Effector CD4-positive, alpha-beta T cell (primary cell): ENCODE measurements at places on chromosomes 6 and 20.

DNA sequence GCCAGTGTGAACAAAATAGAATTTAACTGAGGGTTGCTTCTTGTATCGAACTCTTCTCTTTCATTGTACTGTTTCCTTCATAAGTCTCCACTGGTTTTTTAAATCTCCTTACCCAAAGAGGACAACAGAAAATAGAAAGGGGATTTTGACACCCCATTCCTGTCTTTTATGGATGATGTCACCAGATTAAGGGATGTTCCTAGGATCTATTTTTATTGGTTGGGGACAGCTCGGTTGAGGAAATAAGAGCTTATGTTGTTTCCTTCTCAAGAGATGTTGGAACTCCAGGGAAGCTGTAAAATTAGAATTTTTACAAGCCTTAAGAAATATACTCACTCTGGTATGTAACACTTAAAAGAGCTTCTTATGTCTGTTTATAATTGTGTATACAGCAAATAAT, 171.5 kb downstream of the PHF3 start:
- no peak for DNase-seq

DNA sequence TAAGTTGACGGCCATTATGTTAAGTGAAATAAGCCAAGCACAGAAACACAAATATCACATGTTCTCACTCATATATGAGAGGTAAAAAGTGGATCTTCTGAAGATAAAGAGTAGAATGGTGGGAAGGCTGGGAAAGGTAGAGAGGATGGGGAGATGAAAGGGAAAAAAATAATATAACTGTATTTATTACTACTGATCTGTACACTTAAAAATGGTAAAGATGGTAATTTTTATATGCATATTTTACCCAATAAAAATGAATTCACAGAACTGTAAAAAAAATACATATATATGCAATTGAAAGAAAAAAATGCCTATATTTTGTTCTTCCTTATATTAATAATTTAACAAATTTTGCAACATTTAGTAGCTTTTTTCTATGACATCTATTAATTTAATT, 694.4 kb upstream of the MARCKS start:
- no peak for DNase-seq

GRCh38 chr6:33289784-33290315, 449 bp downstream of the PFDN6 start:
- DNase-seq: no peak

- DNase-seq: no peak
Measured at GRCh38 chr6:95848717-95849116, 167.1 kb upstream of the FUT9 start.

- no peak for DNase-seq
Measured at GRCh38 chr6:92763274-92763584, 656.1 kb downstream of the EPHA7 start.

GRCh38 chr20:9160331-9160730, 91.4 kb downstream of the PLCB4 start:
- no peak for DNase-seq

DNA sequence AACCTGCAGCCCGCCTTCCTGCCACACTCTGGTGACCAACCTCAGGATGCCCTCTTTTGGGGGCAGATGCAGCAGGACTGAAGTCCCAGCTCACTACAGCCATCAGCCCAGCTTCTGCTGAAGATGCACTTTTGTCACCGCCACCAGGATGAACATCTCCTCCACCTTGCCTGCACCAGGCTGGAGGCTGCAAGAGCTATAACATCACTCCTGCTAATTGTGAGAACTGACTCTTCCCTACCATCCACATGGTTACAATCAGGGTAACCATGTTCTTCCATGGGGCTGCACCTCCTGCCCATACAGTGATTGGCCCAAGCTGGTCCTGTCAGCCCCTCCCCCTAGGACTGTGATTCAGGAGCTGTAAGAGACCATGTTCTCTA, 2.0 kb upstream of the ACTL10 start:
- DNase-seq: no peak

DNA sequence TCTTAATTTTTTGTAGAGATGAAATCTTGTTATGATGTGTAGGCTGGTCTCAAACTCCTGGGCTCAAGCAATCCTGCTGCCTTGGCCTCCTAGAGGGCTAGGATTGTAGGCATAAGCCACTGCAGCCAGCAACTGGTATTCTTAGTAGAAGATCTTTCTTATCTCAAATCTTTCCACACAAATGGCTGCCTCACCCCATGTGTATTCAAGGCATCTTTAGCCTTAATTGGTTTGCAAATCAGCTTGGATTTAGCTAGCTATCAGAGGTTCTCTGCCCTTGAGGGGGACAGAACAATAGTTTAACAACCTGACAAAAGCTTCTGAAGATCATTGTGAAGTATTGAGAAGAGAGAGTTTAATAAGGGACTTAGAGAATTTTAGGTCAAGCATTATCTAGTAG, 17.9 kb upstream of the ABRACL start:
- DNase-seq: no peak

DNA sequence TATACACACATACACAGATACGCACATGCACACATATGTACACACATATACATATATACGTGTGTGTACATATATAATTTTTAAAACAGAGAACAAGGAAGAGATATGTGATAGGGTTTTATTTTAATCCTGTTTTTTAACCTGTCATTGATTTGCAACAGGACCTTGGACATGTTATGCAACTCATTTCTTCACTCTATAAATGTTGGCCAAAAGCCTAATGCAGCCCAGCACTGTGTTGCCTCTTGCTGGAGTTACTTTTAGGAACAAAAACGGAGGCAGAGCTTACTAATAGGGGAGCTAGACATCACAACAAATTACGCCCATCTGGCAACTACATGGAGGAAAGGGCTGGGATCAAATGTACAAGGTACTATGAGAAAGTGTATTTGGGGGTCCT, 179.9 kb upstream of the TAB2 start:
- no peak for DNase-seq

DNA sequence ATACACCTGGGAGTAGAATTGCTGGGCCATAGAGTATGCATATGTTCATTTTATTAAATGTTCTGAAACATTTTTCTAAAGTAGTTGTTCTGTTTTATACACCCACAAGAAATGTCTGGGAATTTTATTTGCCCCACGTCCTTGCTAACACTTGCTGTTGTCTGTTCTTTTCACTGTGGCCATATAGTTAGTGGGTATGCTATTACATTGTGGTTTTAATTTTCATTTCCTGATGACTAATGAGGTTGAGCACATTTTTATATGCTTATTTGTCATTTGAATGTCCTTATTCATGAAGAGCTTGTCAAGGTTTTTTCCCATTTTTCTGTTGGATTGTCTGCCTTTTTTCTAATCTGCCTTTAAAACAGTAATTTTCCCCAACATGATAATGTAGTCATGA, 41.5 kb upstream of the TGM3 start:
- no peak for DNase-seq

DNA sequence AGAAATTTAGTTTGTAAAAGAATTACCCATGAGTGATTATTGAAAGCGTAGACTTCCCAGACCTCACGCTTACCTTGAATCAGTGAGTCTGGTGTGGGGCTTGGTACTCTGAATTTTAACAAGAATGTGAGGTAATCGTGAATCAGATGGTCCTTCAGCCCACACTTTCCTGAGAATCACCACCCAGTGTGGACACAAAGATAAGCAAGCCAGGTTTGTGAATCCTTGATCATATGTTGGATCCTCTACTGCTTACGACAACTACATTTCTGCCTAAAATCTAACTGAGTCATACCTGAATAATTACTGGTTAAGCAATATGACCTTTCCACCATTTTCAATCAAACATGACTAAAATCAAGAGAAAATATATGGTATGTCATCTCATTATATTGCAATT, 589.3 kb downstream of the TFAP2A start:
- no peak for DNase-seq

DNA sequence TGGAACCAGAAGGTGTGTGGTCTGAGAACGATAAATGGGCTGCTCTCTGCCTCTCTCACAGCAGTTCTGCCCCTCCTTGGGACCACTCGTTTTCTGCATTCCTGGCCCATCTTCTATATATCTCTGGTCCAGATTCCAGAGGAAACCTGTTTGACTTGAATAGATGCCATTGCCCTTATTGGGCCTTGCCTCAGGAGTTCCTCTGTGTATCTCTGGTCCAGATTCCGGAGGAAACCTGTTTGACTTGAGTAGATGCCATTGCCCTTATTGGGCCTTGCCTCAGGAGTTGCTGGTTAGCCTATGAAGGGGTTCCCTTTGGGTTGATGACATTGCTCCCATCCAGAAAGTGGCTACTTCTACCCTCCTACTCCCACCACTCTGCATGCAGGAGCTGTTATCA, 189.4 kb downstream of the SLC16A10 start:
- DNase-seq: no peak

DNA sequence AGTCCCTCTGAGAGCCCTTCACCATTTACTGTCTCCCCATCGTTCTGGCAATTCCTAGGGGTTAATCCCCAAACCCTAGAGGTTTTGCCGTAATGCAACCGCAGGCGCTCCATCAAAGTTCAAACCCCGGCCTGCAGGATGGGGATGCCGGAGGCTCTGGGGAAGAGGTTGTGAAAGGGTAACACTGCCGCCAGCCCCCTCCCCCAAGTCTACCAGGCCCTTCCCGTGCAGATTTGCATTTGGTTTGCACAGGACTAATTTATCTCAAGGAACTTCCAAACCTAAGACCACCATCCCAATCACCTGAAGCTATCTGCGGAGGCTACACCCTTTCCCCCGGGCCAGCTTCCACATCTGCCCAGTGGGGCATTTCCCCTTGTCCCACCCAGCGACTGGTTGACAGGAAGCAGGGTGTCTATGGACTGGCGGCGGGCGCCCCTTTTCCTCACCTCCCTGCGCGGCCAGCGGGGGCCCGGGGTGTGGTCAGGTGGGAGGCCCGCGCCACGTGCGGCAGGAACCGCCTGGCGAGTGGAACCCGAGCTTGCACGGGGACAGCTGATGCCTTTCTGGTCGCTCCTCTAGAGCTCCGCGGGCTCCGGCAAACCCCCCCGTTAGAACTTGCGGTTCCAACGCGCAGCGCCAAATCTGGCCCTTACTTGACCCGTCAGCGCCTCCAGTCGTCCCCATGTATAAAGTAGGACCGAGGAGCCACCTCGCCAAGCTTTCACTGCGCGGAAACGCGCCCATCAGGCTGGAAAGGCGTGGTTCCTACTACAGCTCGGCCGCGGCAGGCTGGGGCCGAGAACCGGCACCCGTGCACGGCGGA, 9.4 kb upstream of the SLC4A11 start:
- no peak for DNase-seq

DNA sequence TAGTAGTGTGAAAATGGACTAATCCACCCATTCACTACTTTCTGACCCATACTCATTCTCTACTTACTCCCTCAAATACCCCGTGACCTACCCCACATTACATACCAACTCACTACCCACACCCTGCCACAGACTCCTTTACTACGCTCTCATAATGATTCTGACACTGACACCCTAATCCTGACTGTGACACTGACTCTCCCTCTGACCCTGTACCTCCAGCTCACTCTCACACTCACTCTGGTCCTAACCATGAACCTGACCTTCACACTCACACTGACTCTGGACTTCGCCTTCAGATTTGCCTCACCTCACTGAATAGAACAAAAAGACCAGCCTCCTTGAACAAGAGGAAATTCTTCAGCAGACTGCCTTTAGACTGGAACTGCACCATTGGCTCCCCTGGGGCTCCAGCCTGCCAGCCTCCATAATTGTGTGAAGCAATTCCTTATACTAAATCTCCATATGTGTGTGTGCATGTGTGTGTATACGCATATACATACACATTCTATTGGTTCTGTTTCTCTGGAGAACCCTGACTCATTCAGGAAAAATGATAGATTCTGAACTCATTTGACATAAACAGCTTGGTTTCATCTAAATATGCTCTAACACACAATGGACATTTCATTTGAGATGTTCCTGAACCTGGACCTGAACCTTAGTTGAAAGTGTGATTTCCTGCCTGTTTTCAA, 10.5 kb upstream of the ZNF343 start:
- no peak for DNase-seq

GRCh38 chr20:54980103-54980960, 504.9 kb downstream of the DOK5 start:
- no peak for DNase-seq

GRCh38 chr6:132252113-132252512, 149.2 kb downstream of the MOXD1 start:
- no peak for DNase-seq
